ENCODE measurements at places on chromosomes 11 and 22.

DNA sequence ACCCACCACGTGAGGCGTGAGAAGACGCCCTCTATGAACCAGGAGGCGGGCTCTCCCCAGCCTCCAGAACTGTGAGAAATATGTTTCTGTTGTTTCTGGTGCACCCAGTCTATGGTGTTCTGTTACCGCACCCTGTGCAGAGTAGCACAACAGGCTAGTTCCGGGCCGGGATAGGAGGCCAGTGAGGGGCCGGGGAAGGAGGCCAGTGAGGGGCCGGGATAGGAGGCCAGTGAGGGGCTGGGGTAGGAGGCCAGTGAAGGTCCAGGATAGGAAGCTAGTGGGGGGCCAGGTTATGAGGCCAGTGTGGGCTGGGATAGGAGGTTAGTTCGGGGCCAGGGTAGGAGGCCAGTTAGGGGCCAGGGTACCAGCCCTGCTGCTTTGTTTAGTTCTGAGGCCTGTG is 204.6 kb downstream of the BARX2 start:
- no peak for DNase-seq

GRCh38 chr11:6646918-6647679 is 8.5 kb downstream of the DCHS1 start:
- peak; percentile 53 for DNase-seq

- no peak for DNase-seq
These were observed 1.1 kb downstream of the EWSR1 start for GRCh38 chr22:29269230-29269604.

DNA sequence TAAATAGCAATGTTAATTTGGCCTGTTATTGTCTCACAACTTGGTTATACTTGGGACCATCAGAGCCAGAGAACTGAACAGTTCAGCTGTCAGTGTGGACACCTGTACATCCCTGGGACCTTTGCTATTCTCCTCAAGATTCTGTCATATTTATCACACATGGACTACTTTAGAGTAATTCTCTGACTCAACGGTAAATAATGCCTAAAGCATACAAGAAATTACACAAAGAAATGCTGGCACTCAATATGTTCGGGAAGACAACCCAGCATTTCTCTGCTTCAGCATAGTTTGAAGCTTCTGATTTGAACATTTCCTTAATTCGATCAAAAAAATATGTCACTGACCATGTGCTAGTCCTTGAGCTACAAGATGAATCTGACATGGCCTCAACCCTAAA is 34.6 kb upstream of the MMP13 start:
- no peak for DNase-seq

DNA sequence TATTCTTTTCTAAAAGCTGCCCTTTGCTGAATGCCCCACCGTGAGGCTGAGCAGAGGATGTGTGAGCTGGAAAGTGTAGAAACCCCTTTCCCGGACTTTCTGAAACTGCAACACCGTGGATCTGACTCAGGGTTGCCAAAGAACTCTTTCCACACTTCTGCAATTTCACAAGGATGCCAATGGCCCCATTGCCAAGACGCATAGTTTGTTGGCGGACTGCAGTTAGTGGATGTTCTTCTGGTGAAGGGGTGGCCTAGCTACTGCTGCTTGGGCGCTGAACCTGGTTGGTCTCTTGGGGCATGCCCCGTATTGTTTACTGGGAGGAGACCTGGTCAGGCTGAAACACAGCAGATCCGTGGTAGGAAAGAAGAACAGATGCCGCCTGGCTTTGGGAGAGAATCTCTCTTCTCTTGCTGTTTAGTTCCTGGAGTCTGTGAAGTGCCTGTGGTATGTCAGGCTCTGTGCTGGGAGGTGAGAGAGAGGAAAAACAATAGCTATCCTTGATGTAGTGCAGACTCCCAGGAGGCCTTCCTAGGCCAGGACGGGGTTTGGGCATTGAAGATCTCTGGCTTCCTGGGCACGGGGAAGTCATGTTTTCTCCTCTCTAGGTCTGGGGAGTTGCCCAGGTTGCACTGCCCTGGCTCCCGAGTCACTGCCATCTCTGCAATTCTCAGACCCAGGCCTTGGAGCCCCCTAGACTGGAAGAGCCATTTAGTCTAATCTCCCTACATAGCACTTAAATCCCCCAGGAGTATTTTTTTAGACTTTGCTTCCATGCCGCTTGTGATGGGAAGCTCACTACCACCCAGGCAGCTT is 26.9 kb downstream of the CD82 start:
- DNase-seq: peak; percentile 66

DNA sequence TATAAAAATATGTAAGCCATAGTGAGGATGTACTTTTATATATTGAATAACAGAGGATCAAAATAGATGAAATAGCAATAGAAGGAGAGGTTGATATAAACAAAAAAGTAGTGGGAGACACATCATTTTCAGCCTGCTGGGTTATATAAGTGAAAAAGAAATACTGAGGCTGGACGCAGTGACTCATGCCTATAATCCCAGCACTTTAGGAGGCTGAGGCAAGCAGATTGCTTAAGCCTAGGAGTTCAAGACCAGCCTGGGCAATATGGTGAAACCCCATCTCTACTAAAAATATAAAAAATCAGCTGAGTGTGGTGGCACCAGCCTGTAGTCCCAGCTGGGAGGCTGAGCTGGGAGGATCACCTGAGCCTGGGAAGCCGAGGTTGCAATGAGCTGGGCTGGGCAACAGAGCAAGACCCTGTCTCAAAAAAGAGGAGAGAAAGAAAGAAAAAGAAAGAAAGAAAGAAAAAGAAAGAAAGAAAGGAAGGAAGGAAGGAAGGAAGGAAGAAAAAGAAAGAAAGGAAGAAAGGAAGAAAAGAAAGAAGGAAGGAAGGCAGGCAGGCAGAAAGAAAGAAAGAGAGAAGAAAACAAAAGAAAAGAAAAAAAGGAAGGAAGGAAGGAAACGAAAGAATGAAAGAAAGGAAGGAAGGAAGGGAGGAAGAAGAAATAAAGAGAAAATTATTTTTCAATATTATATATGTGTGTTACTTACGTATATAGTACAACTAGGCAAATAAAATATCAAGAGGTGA is 7.0 kb upstream of the P2RY2 start:
- DNase-seq: no peak

DNA sequence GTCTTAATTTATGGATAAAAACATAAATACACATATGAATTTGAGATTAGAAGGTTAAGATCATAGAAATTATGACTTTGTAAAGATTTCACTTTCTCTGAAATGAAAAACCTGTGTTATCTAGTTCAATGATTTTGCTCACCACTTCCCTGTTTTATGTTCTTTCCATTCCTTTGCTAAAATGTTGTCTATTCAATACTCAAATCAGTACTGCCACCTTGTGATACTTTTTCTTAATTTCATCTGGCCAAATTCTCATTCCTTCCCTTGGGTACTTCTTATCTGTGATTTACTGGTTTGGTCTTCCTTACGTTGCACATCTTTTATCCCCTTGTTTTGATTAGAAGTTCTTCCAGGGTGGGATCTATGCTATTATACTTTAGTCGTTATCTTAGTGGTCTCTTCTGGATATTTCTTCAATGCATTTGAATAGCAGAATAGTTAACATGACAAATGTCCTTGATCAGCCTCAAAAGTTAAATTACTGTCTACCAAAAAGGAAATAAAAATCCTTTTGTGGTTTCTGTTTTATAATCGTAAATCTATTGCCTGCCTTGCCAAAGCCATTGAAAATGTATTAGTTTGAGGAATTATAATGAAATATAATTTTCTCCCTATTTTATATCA is 197.0 kb downstream of the PGR start:
- DNase-seq: no peak

- DNase-seq: no peak
These were observed 566.7 kb downstream of the BRD1 start for GRCh38 chr22:49260681-49261580.

DNA sequence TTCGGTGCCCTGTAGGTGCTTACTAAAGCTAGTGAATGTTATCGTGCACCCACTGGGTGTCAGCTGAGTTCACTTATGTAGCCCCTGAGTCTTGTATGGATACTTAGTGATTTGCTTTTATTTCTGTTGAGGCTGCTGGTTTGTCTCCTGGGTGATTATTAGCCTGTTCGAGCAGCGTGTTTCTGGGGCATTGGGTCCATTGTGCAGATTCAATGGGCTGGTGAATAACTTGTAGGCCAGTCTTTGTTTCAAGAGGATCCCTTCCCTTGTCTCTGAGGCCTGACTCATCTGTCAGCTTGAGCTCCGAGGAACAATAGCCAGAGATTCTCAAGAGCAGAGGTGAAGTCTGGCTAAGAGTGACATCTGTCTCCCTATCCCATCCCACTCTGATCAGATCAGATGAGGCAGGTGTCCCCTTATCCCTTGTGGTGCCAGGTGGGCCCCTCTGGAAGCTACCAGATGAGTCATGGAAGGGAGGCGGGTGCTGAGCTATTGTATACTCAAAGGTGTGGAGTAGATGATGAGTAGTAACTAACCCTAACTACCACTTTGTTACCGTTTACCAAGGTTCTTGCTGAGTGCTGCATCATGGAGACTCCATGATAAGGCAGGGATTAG is 3.7 kb downstream of the MIAT start:
- DNase-seq: no peak

DNA sequence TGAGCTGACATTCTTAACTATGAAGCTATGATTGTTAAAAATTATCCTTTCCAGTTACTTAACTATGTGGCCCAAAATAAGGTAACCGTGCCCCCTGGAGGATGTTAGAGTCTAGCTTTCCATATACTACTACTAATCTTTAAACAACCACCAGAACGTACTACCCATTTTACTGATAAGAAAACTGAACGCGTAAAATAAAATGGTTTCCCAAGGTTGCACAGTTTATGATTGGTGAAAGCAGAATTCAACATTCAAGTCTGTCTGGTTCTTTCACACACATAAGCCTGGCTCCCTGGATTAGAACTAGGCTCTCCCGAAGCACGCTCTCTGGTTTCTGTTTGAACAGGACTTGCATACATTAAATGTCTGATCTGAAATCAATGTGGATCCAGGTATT is 437.8 kb upstream of the CCDC90B start:
- no peak for DNase-seq

DNA sequence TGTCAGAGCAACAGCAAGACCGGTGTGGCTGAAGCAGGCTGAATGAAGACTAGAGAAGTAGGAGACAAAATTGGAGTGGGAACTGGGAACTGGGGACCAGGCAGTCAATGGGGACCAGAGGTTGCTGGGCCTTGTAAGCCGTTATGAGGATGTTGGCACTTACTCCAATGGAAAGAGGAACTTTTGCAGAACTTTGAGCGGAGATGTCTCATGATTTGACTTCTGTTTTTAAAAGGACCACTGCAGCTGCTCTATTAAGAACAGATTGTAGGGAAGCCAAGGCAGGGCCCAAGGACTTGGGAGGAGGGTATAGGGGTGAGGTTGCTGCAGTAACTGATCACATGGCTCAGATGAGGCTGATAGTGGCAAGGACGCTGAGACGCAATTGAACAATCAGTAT is 34.2 kb downstream of the IL18 start:
- peak; percentile 14 for DNase-seq

- DNase-seq: no peak
These were observed 17.0 kb downstream of the IMMP1L start for GRCh38 chr11:31492320-31492913.

DNA sequence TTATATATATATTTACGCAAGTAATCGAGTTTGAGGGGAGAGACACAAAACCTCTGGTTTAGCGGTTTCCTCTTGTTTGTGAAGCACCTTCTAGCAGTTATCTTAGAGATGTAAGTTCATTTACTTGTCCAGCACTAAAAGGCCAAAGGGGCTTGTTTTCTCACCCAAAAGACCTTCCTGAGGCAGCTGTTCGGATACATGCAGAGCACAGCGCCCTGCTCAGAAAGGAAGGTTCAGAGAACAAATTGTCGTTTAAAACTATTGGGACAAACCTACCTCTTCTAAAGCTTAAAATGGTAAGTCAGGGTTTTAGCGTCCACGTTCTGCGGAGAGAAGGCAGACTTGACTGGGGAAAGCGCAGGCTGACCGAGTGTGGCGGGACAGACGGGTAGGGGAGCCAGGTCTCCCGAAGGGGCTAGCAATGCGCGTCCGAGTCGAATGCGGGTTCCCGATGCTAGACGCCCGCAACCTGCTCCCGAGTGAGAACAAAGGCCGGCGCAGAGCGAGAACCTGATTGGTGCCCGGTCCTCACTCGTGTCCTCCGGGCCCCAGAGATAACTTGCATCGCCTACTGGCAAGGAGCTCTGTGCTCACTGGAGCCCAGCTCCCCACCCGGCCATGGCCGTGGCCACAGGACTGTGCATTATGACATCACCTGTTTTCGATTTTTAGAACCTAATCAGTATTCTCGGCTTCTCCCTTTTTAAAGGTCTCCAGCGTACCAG is 1.0 kb upstream of the SESN3 start:
- peak; percentile 82 for DNase-seq

DNA sequence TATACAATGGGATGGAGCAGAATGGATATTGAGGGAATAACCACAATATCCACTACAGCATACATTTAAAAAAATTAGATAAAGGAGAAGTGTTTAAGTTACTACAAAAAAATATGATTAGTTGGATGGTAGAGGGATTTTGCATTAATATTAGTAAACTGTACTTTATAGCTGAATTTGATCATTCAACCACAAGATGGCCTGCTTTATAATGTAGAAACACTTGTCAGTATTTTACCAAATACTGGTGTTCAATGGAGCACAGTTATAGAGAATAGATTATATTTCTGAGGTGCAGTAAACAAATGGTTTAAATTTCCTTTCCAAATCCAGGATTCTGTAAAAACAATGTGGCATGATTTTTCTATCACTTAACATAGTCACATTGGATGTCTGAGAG is 818.8 kb upstream of the CHORDC1 start:
- DNase-seq: no peak

DNA sequence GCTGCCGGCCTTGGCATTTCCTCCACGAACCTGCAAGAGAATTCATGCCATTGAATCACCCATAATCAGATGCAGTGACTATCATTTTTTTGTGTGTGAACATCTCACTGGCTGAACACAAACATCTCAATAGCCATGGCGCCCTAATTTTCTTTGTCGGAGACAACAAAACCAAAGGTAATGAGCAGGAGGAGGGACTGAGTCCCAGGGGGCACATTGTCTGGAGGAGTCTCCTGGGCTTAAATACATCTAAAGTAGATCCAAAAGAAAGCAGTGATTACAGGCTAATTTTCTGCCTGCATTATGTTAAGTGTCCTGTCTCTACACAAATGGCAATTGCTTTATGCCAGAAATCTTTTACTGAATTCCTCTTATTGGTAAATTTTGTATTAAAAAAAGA is 113.5 kb downstream of the NTM start:
- DNase-seq: no peak

DNA sequence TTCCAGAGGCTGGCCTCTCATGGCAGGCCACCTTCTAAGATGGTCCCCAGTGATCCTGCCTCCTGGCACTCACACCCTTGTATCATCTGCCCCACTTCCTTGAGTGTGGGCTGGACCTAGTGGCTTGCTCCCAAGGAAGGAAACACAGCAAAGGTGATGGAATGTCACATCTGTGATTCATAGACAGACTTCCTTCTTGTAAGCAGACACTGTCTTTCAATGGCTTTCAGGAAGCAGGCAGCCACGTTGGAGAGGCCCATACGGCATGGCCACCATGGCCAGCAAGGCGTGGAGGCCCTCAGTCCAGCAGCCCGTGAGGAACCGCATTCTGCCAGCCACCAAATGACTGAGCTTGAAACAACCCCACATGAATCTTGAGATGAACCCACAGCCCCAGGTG is 11.3 kb downstream of the LMO1 start:
- DNase-seq: peak; percentile 4
